ENCODE measurements at places on chromosomes 7 and 10.
A peak's percentile ranks its signal among the peaks of the same experiment; 100 is the strongest.

GRCh38 chr7:6205971-6206660 lies 66.3 kb downstream of the CYTH3 start:
- no peak for DNase-seq

GRCh38 chr10:44724415-44725174 lies 186.5 kb upstream of the TMEM72 start:
- DNase-seq = no peak

DNA sequence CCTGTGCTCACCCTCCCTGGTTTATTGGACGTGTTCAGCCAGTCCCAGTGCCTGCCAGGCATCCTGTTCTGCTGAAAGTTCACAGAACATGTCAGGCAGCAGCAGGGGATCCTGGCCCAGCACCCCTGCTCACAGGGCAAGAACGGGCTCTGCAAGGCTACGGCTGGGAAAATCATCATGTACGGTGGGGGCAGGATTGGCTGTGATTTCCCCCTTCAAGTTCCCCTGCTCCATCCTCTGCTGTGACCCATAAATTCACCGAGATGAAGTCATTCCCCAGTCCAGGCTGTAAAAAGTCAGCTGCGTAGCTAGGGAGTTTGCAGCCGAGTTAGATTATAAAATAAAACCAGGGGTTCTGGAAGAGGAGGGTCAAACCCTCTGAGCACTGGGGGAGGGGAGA lies 484.1 kb upstream of the ZMIZ1 start:
- no peak for DNase-seq

DNA sequence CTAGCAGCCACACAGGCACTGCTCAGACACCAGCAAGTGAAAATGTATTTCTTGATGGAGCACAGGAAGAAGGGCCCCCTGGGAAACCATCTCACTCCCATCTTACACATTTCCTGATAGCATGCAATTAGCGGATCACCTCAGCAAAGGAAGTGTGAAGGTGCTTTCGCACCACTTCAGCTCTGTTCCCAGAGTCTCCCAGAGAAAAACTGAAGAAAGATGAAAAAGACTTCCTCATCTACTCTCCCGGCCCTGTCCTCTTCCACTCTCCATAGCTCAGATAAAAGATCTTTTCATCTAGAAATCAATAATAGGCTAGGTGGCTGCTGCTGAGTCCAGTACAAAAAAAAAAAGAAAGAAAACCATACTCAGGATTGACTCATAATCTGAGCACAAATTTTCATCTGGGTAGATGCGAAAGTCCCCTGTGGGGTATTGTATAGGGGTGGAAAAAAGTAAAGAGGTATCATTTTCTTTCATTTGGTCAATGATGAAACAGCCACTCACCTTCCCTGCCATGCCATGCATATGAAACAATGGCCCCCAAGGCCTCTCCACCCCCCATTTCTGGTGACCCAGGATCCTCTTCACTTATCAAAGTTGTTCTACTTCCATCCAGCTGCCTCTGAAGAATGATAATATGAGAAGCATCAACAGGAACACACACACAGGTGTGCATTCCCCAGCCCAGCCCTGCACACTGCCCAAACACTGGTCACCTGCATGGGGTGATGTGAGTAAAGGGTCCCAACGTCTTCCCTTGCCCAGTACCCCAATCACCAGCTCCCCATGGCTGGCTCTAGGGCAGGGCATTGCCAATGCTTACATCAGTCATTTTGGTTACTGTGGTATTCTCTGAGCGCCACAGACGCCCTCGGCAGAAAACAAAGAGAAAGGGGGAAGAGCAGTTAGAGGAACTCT lies 48.8 kb upstream of the DGKI start:
- no peak for DNase-seq

DNA sequence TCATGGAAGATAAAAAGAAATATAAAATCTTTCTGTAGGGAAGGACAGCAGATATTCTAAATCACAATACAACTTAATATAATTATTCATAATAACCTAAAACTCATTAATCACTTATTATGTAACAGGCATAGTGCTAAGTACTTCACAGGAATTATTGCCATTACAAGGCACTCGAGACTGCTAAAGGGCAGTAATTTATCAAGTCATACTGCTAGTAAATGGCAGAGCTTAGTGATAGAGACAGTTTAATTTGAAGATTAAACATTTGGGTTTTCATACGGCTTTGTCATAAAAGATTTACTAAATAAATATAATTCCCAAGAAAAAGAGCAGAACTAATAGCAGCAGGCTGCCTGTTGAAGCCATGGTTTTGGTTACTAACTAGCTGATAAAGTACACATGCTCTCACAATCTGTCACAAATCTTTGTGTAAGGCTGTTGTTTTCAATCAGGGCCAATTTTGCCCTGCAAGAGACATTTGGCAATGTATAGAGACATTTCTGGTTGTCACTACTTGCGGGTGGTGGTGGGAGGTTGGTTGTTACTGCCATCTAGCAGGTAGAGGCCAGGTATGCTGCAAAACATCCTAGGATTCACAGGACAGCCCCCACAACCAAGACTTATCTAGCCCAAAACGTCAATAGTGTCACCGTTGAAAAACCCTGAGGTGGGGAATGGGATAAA lies 233.3 kb upstream of the CACNA2D1 start:
- DNase-seq = peak; percentile 9

DNA sequence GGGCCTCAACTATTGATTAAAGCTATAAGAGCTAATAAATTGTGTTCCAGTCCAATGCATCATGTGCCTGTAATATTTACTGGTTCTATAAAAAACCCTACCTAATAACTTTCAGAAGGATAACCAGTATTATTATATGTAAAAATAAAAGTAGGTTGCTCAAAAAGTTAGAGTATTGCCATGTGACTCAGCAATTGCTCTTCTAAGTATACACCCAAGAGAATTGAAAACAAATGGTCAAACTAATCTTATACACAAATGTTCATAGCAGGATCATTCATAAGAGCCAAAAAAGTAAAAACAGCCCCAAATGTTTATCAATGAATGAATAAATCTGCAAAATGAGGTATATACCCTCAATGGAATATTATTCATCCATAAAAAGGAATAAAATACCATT lies 89.5 kb upstream of the TES start:
- DNase-seq = no peak

DNA sequence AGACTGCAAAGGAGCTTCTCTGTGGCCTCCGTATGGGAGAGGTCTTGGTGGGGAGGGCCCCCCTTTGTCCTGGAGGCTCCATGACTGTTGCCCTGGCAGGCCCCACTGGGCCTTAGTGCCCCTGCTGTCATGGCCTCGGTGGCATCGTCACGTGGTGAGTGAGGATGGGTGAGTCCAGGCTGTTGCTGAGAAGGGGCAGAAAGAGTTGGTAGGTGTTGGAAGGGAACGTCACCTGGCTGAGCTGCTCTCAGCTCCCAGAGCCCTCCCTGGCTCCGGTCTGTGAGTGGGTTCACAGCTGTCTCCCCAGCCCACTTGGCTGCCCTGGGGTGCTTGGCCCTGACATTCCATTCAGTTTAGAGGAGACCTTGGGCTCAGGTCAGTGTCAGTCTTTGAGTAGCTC lies 16.1 kb downstream of the SFRP5 start:
- DNase-seq = no peak

DNA sequence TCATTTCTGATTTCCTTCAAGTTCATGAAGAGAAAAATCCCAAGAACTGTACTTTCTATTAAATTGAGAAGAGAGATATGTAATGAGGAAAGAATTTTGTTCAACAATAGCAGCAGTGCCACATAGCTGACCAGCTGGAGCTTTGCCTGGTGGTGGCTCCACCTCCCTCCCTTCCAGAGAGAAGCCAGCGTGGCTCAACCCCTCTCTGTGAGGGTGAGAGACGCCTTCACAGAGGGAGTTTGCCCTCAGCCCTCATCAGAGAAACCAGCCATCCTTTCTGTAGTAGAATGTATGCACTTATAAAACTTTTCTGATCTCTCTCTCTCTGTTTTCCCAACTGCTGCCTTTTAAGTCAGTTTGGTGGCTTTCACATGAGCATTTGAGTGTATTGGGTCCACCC lies 20.5 kb upstream of the COL1A2 start:
- DNase-seq = no peak

GRCh38 chr7:5077740-5078139 lies 32.1 kb downstream of the RBAK start:
- DNase-seq = peak; percentile 94

DNA sequence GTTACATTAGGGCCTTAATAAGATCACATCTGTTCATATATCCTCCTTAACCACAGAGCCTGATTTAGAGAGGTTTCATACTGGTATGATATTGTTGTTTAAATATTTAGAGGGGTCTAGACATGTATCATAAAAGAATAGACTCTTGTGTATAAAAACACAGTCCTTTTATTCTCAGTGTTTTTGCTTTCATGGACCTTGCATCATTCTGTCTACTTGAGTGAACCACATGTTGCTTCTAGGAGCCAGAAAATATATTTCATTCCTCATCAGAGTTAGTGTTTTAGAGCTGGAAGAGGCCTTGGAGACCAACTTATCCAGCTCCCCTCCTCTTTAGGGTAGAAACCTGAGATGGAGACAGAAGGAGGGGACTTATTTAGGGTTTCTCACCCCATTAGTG lies 312.8 kb downstream of the LRMDA start:
- DNase-seq = no peak

DNA sequence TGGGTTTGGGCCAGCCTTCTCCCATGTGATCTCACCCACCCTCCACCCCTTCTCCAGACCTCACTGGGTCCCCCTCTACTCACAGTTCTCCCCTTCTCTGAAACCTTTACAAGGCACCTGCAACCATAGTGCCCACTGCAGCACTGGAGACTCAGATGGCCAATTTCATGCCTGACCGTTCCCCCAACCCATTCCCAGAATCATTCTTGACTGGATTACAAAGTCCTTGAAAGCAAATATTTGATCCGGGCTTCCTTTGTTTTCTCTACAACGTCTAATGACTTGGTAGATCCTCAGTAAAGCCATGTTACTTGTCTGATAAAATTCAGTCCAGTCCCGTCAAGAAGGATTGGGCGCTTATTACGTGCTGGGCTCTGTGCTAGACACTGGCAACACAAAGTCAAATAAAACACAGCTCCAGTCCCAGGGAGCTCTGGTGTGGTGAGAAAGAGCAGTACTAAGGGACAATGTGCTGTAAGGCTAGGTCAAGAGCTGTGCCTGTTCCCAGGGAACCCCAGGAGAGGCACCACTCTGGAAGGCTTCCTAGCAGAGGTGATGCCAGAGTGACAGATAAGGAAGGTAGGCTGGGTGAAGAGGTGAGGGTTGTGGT lies 36.5 kb downstream of the SH3PXD2A start:
- DNase-seq = no peak

GRCh38 chr10:73908853-73909539 lies 1.9 kb upstream of the PLAU start:
- no peak for DNase-seq

GRCh38 chr10:85604884-85605283 lies 761.7 kb downstream of the GRID1 start:
- DNase-seq = no peak

DNA sequence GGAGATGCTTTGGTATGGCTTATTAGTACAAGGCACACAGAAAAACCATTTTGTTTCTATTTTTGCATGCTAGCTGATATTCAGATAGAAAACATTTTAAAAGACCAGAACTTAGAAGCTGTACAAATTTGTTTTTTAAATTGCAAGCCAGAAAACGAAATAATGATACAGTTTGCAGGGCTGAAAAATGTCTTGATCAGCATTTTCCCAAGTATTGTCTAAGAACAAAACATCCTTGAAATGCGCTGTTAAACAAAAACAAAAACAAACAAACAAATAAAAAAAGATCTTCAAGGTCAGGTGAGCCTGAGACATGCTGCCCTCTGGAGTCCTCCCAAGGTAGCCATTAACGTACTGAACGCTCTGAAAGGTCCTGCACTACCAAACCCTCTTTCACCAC lies 98.3 kb downstream of the VIM start:
- no peak for DNase-seq

DNA sequence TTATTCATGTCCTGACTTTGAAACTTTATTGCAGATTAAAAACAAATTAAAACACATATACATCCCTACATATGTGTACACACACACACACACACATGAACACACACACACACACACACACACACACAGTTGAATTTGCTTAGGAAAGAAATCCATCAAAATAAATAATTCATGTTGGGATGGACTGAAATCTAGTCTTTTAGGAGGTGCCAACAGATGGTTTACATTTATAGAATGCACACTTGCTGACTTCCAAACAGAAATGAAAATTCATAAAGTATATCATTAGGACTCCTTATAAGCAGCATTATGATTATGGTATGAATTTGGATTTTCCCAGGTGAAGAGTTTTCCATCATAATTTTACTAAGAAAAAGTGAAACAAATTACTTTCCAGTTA lies 270.5 kb upstream of the ETV1 start:
- no peak for DNase-seq

- DNase-seq = no peak
These were observed 28.7 kb downstream of the PRF1 start for GRCh38 chr10:70573599-70574506.

- no peak for DNase-seq
These were observed 68.3 kb downstream of the HIPK2 start for GRCh38 chr7:139709485-139709884.

GRCh38 chr7:132075515-132075914 lies 500.8 kb downstream of the PLXNA4 start:
- no peak for DNase-seq

DNA sequence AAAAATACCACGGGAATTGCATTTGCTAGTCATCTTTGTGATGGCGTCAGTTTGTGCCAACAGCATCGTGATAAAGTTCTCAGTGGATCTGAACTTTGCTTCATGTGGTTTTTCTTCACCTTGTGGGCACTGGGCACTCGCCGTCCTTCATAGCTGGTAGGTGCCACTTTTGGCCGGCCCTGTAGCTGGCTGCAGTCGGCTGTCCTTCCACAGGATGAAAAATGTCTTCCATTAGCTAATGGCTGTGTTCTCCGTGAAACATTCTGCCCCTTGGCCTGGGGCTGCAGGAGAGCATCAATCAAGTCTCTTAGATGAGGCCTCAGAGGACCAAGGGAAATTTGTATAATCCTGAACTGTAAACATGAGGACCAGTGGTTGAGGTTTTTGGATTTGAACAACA lies 145.3 kb downstream of the DYNC1I1 start:
- no peak for DNase-seq

GRCh38 chr10:20181434-20181833 lies 365.2 kb downstream of the PLXDC2 start:
- no peak for DNase-seq
